ENCODE measurements at places on chromosomes 4 and X.

DNA sequence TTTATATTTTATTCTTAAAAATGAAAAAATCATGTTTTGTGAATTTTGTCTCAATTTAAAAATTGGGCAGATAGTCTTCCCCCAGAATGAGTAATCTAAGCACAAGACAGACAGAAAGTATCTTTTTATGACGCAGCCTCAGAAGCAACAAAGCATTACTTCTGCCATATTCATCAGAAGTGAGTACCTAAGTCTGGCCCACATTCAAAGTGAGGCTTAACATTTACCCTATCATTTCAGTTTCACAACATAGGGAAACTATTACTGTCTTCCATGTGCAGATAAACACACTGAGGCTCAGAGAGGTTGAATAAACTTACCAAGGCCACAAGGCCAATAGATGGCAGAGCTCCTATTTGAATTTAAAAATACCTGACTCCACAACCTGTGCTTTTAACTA, 4.4 kb upstream of the PRDX4 start:
- no peak for DNase-seq

GRCh38 chr4:83510442-83510841, 25.5 kb upstream of the GPAT3 start:
- DNase-seq: no peak

DNA sequence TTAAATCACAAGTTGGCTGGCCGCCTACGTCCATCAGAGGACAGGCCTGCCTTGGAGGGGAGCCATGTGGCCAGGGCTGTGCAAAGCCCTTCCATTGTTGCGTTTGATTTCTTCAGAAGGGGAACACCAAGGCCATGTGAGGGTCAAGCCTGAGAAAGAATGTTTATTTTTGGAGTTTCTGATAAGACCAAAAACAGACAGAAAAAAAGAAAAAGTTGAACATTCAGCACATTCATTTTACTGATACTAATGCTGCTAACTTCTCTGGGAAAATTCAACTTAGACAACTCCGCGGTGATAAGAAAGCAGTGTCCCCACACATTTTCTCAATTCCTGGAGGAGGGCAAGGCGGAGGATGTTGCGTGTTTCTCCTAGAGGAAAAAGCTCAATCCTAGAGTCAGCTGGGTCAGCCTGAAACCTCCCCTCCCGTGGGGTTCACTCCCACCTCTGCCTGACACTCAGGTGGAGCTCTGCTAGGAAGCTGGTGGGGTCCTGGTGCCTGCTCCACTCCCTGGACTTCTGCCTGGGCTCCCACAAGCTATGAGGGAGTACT, 63.5 kb downstream of the ANAPC4 start:
- no peak for DNase-seq

DNA sequence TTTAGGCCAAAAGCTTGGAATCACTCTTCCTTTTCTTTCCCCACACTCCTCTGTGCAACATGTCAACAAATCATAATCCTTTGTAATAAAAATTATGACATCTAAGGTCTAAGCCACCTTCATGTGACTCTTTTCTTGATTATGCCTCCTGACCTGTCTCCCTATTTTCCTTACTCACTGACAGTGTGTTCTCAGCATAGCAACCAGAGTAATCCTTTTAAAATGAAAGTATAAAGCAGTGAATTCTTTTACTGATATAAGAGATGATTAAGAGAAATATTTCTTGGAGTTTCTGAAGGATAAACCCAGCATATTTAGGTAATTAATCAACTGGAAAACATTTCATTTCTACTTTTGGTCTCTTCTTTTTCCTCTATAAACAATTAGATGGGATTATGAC, 44.7 kb downstream of the USO1 start:
- DNase-seq: no peak

DNA sequence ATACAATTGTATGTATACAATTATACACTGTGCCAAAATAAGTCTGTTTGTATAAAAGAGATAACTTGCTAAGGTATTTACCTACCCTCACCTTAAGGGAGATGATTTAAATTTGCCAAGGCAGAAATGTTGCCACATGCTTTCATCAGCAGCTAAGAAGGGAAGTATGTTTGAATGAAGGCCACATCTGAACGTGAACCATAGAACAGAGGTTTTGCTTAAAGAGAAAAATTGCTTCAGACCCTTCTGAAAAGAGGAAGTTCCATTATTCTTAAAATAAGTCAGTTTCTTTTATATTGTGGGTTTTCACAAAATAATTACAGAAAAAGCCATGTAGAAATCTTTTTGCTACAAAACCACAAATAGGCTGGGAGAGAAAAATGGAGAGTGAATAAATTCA, 621.5 kb upstream of the HTR2C start:
- no peak for DNase-seq

GRCh38 chr4:29151584-29151983, 1568.6 kb upstream of the PCDH7 start:
- DNase-seq: no peak

GRCh38 chr4:87802858-87803257, 3.5 kb downstream of the IBSP start:
- DNase-seq: no peak

DNA sequence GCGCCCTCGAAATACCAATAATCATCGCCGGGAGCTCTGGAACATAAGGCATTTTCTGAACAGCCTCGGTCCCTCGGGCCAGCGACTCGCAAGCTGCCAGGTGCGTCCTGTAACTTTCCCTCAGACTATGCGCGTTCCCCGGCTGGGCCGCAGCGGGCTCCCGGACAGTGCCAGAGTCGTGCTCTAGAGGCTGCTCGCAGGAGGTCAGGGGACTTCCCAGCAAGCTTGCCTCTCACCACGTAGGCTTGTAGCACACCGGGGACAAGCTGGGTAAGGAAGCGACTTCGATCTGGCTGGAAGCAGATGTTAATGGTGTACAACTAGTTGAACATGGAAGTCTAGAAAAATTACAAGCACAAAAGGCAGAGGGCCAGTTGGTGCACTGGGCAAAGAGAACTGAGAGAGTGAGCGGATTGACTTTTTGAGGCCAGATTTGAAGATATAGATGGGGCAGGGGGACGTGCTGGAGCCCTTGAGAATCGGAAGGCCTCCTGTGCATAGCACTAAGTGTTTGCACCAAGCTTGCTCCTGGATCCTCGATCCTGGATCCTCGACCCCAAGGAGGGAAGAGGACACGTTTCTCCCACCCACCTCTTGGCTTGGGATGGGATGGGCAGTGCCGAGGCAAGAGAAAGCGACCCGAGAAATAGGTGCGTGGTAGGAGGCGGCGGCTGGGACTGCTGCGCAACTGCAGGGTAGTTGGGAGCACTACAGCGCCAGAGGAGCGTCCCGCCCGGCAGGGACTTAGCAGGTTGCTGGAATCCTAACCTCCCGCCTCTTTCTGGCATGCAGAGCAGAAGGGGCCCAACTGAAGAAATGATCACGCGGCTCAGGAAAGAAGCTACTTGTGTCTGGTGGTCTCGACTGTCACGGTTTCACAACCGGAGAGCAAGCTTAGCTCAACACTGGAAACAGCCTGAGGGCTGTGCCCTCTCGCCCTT, 19.9 kb upstream of the ZIC3 start:
- DNase-seq: no peak

DNA sequence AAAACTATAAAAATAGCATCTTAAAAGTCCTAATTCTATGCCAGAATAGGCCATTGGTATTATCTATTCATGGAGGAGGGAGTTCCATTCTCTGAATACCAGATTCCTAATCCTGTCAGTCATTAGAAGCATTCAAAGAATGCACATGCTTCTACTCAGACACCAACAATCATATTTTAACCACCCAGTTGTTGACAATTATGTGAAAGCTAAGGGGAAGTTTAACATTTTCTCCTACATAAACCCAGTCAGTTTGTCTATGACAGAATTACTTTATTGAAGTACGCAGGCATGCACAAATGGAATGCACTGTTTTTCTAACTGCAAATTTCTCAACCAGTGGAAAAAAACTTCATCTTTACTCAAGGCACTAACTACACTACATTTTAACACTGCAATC, 69.6 kb upstream of the MTNR1A start:
- no peak for DNase-seq

- DNase-seq: no peak
These were observed 602.2 kb downstream of the IL15 start for GRCh38 chr4:142238589-142238988.

- no peak for DNase-seq
These were observed 22.7 kb downstream of the NOP14 start for GRCh38 chr4:2940267-2941137.

- DNase-seq: no peak
These were observed 182.4 kb downstream of the NR3C2 start for GRCh38 chr4:148259841-148260240.

GRCh38 chr4:128574706-128575105, 234.8 kb upstream of the JADE1 start:
- DNase-seq: peak; percentile 36

DNA sequence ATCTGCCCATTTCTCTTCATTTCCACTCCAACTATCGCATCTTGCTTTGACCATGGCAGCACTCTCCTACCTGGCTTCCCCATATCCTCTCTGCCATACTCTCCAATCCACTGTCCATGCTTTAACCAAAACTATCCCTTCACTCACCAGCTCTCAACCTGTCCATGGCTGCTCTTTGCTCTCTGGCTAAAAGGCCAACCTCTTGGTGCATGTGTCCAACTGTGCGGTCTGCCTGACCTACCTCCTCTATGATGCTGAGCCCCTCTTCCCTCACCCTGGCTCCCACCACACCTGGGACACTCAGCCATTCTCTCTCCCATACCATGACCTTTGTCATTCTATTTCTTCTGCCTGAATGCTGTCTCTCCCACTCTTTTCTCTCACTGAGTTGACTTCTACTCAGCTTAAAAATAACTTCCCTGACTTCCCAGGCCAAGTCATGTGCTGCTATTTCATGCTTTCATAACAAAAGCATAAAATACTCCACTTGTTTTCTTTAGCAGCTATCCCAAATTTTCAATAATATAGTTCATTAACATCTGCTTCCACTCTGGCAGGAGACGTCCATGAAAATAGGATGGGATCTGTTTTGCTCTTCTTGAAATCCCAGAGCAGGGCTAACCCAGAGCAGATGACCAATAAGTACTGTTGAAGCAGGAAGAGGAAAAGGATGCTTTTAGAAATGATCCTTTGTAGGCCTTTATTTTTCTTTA, 29.8 kb upstream of the KLF3 start:
- no peak for DNase-seq

DNA sequence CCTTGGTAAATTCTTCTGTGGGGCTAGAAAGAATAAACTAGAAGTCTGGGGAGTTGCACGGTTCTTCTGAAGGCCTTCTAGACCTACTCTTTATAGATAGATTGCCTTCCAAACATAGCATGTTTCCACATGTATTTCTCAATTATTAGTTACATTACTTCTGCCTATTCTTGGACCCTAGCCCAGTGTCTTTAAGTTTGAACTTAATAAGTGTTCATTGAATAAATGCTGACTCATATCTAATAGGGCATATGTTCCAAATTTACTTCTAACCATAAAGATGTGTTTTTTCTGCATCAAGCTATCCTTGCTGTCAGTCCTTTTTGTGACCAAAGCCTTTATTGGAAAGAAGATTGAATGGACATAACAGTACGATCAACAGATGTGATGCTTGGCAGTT, 503.6 kb upstream of the ZFP42 start:
- DNase-seq: no peak

GRCh38 chr4:129046055-129046959, 47.0 kb downstream of the SCLT1 start:
- DNase-seq: no peak

GRCh38 chrX:48936429-48937053, 17.7 kb upstream of the PIM2 start:
- DNase-seq: no peak

- no peak for DNase-seq
These were observed 10.6 kb downstream of the G3BP2 start for GRCh38 chr4:75662626-75663025.

DNA sequence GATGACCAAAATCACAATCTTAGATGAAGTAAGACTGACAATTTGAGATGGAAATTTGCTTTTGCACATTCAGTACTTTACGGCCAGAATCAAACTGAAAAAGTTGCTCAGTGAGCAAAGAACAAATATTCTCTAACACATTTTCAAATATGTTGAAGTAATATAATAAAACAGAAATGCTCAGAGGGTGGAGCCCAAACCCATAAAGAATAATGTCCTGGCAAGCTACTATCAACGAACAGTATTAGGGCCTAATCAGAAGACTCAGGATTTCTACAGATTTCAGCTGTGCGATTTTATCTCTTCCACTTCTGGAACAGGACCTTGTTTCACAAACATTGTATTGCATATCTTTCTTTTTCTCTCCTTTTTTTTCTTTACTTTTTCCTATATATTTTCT, 505.0 kb downstream of the TECRL start:
- DNase-seq: no peak

- no peak for DNase-seq
These were observed 41.8 kb downstream of the PRKG2 start for GRCh38 chr4:81173213-81173612.

GRCh38 chr4:66556651-66557278, 886.5 kb upstream of the EPHA5 start:
- no peak for DNase-seq

GRCh38 chr4:76745240-76745639, 152.7 kb downstream of the SOWAHB start:
- no peak for DNase-seq

DNA sequence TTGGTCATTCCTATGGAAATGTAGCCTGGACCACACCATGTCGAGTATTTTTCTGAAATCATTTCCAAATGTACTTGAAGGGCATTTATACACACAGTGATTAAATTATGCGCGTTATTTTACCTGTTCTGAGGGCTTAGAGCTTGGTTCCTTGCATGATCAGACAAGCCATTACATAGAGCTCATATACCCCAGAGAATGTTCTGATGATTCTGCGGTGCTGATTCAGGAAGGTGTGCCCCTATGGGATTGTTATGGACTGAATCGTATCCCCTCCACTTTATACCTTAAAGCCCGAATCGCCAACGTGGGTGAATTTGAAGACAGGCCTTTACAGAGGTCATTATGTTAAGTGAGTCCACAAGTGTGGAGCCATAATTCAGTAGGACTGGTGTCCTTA, 848.9 kb downstream of the TRIML1 start:
- no peak for DNase-seq

GRCh38 chr4:177441061-177441802, 1.0 kb downstream of the AGA start:
- no peak for DNase-seq

DNA sequence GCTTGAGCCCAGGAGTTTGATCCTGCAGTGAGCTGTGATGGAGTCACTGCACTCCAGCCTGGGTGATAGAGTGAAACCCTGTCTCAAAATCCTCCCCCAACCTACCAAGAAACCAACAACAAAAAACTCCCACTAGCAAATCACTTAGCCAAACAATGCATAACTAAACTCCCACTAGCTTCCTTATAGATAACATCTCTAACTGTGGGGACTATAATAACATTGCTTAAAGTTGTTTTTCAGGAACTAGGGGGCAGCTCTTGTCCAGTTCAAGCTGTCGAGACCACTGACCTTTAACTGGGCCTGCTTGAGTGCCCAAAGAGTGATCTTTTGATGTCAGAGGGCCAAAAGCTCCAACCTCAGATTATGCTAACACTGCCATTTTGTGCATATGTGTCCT, 81.7 kb downstream of the FREM3 start:
- no peak for DNase-seq

All from activated naive CD4-positive, alpha-beta T cell (primary cell).